Activated gamma-delta T cell treated with anti-CD3 and anti-CD28 coated beads, Interleukin-2, amount 50 U/mL, for 16 hours (primary cell): ENCODE measurements at places on chromosomes 16 and 17.

DNA sequence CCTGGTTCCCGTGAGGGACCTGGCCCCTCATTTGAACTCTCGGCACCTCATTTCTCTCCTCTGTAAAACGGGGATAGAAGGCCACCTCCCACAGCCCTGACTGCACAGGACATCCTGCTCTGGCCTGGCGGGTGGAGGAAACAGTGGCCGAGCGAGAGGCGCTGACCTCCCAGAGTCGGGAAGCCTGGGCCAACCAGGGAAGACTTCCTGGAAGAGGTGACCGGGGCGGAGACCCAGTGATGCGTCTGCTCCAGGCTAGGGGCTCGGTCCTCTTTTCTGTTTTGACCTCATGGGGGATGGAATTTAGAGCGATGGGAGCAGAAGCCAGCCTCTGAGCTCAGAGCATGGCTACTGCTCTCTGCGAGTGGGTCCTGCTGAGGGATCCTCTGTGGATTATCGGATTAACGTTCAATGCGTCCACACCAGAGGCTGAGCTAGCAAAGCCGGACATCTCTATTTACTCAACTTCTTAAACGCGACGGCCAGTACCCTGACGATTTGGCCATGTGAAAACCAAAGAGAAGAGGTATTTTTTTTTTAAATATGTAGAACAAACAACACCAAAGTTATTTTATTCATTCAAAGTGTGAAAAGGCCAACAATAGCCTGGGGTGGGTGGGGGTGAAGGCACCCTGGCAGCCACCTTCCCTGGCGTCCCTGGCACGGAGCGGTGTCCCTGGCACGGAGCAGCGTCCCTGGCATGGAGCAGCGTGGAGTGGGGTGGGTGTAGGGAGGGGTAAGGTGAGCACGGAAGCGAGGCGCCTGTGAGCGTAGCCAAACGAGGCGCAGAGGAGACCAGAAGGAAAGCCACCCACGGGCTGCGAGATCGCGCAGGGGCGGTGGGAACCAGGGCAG lies 9.2 kb upstream of the MSLN start:
- DNase-seq: no peak

GRCh38 chr16:24174957-24175356 lies 81.2 kb upstream of the CACNG3 start:
- no peak for DNase-seq

DNA sequence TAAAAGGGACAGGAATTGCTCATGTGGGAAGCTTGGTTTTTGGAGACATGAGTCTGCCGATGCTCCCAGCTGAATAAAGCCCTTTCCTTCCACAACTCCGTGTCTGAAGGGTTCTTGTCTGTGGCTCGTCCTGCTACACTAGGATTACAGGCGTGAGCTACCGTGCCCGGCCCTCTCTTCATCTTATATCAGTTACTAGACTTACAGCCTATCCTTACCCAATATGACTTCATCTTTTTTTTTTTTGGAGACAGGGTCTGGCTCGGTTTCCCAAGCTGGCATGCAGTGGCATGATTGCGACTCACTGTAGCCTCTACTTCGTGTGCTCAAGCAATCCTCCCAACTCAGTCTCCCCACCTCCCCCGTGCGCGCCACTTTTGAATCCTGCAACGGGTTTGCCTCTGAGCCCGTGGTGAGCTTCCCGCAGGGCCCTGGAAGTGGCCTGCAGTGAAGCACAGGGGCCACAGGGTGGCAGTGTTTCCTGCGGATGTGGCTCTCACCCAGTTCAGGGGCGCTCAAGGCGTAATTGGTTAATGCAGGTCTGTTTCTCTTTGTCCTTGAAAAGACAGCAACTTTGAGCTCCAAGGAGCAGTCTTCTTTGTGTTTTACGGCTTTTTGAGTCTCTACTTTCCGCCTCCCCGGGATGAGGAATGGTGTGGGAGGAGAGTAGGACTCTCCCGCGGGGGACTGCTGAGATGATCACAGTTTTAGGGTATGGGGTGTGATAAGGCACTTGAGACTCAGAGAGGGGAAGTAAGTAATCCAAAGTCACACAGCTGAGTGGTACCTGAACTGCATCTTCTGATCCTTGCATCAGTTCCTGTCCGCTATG lies 22.7 kb upstream of the GPRC5B start:
- peak; percentile 41 for DNase-seq

- DNase-seq: no peak
These were observed at the start of gene HNF1B for GRCh38 chr17:37744961-37745800. Gene HNF1B (minus strand): TSS chr17:37745059. CDS start chr17:37744884, 175 bp downstream.

GRCh38 chr17:58534331-58534730 lies 19.9 kb upstream of the MTMR4 start:
- DNase-seq: no peak

DNA sequence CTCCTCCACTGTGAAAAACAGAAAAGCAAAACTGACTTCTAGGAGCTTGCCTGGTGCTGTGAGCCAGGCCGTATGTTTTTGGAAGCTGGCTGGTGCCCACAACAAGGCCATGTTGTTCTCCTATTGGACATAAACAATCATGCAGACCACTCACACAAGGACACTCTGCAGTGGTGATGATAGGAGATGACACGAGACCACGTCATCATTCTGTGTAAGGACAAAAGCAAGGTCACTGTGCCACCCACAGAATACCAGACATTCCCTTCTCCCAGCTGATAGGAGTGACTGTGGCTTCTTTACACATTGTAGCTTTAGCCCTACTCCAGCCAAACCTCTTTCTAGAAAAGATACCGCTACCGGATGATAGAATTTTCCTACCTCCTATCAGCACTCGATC lies 47.7 kb upstream of the LCMT1 start:
- no peak for DNase-seq
